RWPE2 (cell line): ENCODE measurements at places on chromosomes 6 and 20.
A peak's percentile ranks its signal among the peaks of the same experiment; 100 is the strongest.

GRCh38 chr6:43817192-43817591 is 47.2 kb downstream of the VEGFA start:
- no peak for DNase-seq
- H3K4me1 ChIP-seq, result no peaks in the 10 kb centered on the region
- H3K4me3 ChIP-seq, result no peak overlapping the region
- H3K36me3 ChIP-seq, result no peaks in the 10 kb centered on the region

DNA sequence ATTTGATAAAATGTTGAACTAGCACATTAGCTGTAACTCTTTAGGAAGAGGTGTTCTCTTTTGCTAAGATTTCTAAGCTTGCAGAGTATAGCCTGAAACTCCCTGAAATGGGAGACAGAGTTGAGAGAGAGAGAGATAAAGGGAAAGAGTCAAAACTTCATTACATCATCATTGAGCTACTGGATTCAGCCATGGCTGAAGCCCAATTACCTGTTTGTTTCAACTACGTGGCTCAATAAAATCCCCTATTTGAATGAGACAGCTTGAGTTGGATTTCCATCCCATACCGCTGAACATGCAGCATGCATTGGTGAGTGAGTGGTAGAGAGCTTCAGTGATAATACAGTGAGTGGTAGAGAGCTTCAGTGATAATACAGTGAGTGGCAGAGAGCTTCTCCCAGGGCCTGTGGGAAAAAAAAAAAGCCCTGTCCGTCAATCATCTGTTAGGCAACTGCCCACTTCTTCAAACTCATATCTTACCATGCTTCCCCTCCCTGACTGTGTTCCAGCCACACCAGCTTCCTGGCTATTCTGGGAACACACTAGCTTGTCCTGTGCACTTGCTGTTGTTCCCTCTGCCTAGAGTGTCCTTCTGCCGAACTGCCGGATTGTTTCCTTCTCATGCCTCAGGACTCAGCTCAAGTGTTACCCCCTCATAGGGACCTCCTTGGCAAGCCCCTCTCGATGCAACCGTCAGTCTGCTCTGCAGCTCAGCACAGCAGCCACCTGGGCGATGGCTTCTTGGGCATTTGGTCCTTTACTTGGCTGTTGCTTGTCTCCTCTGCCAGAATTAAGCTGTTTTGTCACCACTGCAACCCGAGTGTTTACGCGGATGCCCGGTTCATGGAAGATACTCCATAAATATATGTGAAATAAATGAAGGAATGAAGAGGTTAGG is 91.3 kb upstream of the EYA2 start:
- DNase-seq, result no peak
- no peaks in the 10 kb centered on the region for H3K4me1 ChIP-seq
- no peak overlapping the region for H3K4me3 ChIP-seq
- no peak overlapping the region for H3K27ac ChIP-seq

- H3K4me1 ChIP-seq, result peaks cover 28% of the 10 kb centered on the region
- no peaks in the 10 kb centered on the region for H3K36me3 ChIP-seq
- DNase-seq, result no peak
- H3K27me3 ChIP-seq, result no peaks in the 10 kb centered on the region
- H3K27ac ChIP-seq, result peak overlapping the region; percentile 60
These were observed 869.9 kb downstream of the KIF16B start for GRCh38 chr20:15703171-15703911.

- no peaks in the 10 kb centered on the region for H3K27me3 ChIP-seq
- H3K36me3 ChIP-seq, result 0 out of 2 replicates have a peak, but pooled peaks cover 6% of the 10 kb centered on the region
- peaks cover 22% of the 10 kb centered on the region for H3K4me1 ChIP-seq
These were observed 307.2 kb upstream of the THEMIS start for GRCh38 chr6:128208078-128208477.

- no peak overlapping the region for H3K4me3 ChIP-seq
- peaks cover 38% of the 10 kb centered on the region for H3K4me1 ChIP-seq
- no peaks in the 10 kb centered on the region for H3K27me3 ChIP-seq
These were observed 1.5 kb upstream of the MSH5 start for GRCh38 chr6:31737991-31738979.

GRCh38 chr20:5513975-5514516 is 197.3 kb upstream of the PROKR2 start:
- H3K27ac ChIP-seq, result no peak overlapping the region
- peak; percentile 11 for DNase-seq
- no peaks in the 10 kb centered on the region for H3K27me3 ChIP-seq
- no peak overlapping the region for H3K4me3 ChIP-seq

DNA sequence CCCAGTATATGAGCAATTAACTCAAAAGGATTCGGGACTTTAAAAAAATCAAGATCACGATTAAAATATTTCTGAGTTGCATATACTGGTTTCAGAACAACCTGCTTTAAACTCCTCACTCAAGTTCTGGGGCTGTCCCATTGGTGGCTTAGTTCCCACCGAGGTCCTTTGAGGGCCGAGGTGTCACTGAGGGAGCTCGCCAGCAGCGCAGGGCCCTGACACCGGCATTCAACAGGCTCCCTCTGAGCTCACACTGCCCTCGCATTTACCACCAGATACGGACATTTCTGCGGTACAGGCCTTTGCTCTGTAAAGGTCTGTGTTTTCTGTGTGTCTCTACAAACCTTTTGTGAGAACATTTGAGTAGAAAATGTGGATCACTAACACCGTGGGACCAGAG is 24.4 kb upstream of the BNIP5 start:
- DNase-seq, result no peak
- H3K36me3 ChIP-seq, result no peaks in the 10 kb centered on the region
- no peak overlapping the region for H3K27ac ChIP-seq

GRCh38 chr6:41222045-41222444 is 6.1 kb upstream of the TREML4 start:
- DNase-seq, result no peak
- peaks cover 13% of the 10 kb centered on the region for H3K27me3 ChIP-seq
- no peaks in the 10 kb centered on the region for H3K36me3 ChIP-seq
- no peaks in the 10 kb centered on the region for H3K4me1 ChIP-seq

DNA sequence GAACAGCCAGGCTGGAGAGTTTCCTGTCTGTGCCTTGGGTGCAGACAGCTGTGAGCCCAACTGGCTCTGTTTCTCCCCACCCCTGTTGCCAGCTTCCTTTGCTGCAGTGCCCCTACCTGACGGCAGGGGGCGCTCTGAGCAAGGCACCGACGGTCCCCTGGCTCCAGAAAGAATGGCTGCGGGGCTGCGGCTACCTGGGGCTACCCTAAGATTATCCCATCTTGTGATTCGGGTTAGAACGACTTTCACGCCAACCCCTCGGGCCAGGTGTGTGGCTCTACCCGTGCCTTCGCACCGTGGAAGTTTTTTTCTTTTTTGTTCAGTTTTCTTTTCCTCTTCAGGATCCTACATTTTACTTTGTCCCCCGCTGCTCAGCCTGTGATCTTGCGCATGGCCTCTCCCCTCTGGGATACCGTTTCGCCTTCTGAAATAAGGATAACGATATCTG is 33.4 kb upstream of the AAR2 start:
- no peaks in the 10 kb centered on the region for H3K4me1 ChIP-seq

DNA sequence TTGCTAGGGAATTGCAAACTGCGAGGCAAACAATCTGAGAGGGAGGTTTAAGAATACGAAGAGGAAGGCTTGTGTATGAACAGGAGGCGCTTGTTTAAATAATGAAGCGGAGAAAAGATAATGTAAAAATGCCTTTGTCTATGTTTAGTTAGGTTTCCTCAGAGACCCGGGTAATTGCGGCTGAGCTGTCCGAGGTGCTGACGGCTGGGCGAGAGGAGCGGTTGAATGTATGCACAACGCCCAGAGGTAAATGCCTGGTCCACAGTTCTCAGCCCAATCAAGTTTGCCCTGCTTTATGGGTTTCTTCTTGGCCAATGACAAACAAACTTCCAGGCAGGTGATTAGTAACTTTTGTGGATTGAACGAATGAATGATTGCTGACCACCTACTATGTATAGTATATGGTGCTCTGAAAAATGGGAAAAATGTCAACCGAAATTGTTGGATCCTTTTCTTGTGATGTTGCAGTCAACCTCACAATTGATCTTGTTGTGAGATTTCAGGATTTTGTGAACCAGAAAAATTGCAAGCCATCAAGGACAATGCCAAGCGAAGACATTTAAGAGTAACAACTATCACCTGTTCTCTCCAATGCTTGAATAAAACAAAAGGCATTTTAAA is 38.3 kb upstream of the SLC32A1 start:
- no peaks in the 10 kb centered on the region for H3K36me3 ChIP-seq
- no peak overlapping the region for H3K4me3 ChIP-seq
- DNase-seq, result no peak
- peaks cover 23% of the 10 kb centered on the region for H3K27me3 ChIP-seq

GRCh38 chr20:61636531-61637116 is 384.6 kb downstream of the CDH4 start:
- no peaks in the 10 kb centered on the region for H3K27me3 ChIP-seq
- H3K36me3 ChIP-seq, result no peaks in the 10 kb centered on the region
- H3K4me1 ChIP-seq, result peaks cover 17% of the 10 kb centered on the region
- H3K27ac ChIP-seq, result no peak overlapping the region
- no peak overlapping the region for H3K4me3 ChIP-seq

DNA sequence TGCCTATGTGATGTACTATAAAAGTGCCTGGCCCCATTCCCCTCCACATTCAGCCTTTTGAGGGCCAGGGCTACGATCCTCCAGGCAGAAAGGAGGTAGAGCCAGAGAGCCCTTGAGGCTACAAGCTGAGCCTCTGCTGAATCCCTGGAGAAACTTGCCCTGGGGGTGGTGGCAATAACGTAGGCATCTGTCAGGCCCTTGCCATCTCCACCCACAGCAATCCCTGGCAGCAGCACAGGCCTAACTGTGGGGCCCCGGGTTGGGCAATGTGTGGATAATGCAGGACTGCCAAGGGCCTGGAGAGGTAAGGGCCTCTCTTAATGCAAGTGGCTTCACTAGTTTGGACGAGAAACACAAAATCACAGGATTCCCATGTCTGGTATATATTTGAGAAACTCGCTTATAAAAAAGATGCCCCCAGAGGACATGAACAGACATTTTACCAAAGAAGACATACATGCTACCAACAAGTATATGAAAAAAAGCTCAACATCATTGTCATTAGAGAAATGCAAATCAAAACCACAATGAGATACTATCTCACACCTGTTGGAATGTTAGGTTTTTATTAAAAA is 99.0 kb downstream of the QRSL1 start:
- no peak overlapping the region for H3K27ac ChIP-seq
- no peaks in the 10 kb centered on the region for H3K27me3 ChIP-seq
- no peak overlapping the region for H3K4me3 ChIP-seq
- no peaks in the 10 kb centered on the region for H3K36me3 ChIP-seq

- H3K36me3 ChIP-seq, result no peaks in the 10 kb centered on the region; the same call in 1 of the 2 replicates
- H3K27me3 ChIP-seq, result no peaks in the 10 kb centered on the region
- peaks cover 5% of the 10 kb centered on the region for H3K4me1 ChIP-seq
- DNase-seq, result no peak
- H3K4me3 ChIP-seq, result no peak overlapping the region
These were observed 100.1 kb downstream of the MYB start for GRCh38 chr6:135281227-135281626.

- H3K27me3 ChIP-seq, result no peaks in the 10 kb centered on the region
- H3K4me3 ChIP-seq, result no peak overlapping the region
- H3K36me3 ChIP-seq, result no peaks in the 10 kb centered on the region
- no peak for DNase-seq
- no peak overlapping the region for H3K27ac ChIP-seq
These were observed 190.8 kb downstream of the MTFR2 start for GRCh38 chr6:136059308-136059707.

- DNase-seq, result no peak
- peaks cover 32% of the 10 kb centered on the region for H3K4me1 ChIP-seq
- H3K27ac ChIP-seq, result peak overlapping the region; percentile 81
These were observed 39.6 kb upstream of the PRELID3B start for GRCh38 chr20:59082077-59082740.

GRCh38 chr6:170025935-170026750 is 264.7 kb downstream of the DLL1 start:
- H3K4me1 ChIP-seq, result peaks cover 19% of the 10 kb centered on the region
- no peaks in the 10 kb centered on the region for H3K36me3 ChIP-seq

- H3K4me1 ChIP-seq, result peaks cover 17% of the 10 kb centered on the region
- no peaks in the 10 kb centered on the region for H3K27me3 ChIP-seq
- H3K36me3 ChIP-seq, result no peaks in the 10 kb centered on the region
These were observed 386.9 kb downstream of the CDH4 start for GRCh38 chr20:61638802-61639585.

- H3K4me3 ChIP-seq, result no peak overlapping the region
- no peaks in the 10 kb centered on the region for H3K36me3 ChIP-seq
- H3K4me1 ChIP-seq, result no peaks in the 10 kb centered on the region
- H3K27ac ChIP-seq, result no peak overlapping the region
- no peaks in the 10 kb centered on the region for H3K27me3 ChIP-seq
These were observed 109.5 kb upstream of the HSF2 start for GRCh38 chr6:122289762-122290539.

- H3K36me3 ChIP-seq, result peaks cover 77% of the 10 kb centered on the region
- peak overlapping the region; percentile 0 for H3K4me3 ChIP-seq
- peak; percentile 96 for DNase-seq
These were observed 8.7 kb downstream of the LAMA5 start for GRCh38 chr20:62358171-62359042.

GRCh38 chr6:116034327-116034726 is 26.4 kb downstream of the FRK start:
- H3K27me3 ChIP-seq, result no peaks in the 10 kb centered on the region
- H3K36me3 ChIP-seq, result no peaks in the 10 kb centered on the region
- H3K27ac ChIP-seq, result no peak overlapping the region
- H3K4me3 ChIP-seq, result no peak overlapping the region
- DNase-seq, result no peak
- H3K4me1 ChIP-seq, result peaks cover 5% of the 10 kb centered on the region

DNA sequence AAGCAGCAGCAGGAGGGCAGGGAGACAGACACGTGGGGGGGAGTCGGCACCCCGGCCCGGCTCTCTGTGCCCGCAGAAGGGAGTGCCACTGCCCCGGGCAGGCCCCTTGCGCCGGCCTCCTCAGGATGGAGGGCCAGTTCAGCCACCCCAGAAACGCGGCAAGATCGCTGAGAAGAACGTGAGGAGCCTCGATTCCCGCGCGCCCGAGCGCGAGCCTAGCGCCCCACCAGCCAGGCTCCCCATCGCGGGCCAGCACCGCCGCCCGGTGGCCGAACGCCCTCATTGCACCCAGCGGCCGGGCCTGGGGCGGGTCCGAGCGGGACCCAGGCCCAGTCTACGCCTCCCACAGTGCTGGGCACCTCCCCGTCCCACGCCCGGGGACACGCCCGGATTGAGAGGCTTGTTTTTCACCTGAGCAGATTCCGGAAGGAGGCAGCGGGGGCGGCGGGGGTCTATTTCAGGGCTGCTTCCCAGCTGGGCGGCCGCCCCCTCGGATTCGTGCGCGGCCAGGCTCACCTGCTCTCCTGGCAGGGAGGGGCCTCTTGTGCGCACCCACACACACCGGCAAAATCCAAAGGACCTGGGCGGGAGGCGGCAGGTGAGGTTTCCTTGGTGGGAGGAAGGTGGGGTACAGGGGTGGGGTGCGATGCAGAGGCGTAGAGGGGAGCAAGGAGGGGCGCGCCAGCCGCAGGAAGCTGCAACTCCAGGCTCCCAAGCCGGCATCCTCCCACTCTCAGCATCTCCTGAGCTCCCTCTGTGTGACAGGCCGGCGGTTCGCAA is 9.0 kb upstream of the GRM4 start:
- H3K4me1 ChIP-seq, result no peaks in the 10 kb centered on the region
- no peak overlapping the region for H3K27ac ChIP-seq
- peak; percentile 51 for DNase-seq
- peak overlapping the region; percentile 6 for H3K4me3 ChIP-seq
- H3K27me3 ChIP-seq, result peaks cover 12% of the 10 kb centered on the region
- no peaks in the 10 kb centered on the region for H3K36me3 ChIP-seq

GRCh38 chr20:51416532-51417249 is 125.8 kb downstream of the NFATC2 start:
- H3K4me1 ChIP-seq, result peaks cover 4% of the 10 kb centered on the region
- H3K27me3 ChIP-seq, result no peaks in the 10 kb centered on the region
- H3K36me3 ChIP-seq, result no peaks in the 10 kb centered on the region
- no peak overlapping the region for H3K27ac ChIP-seq
- DNase-seq, result no peak

GRCh38 chr6:165455488-165455887 is 146.1 kb upstream of the C6orf118 start:
- no peak overlapping the region for H3K4me3 ChIP-seq
- H3K36me3 ChIP-seq, result no peaks in the 10 kb centered on the region
- H3K4me1 ChIP-seq, result no peaks in the 10 kb centered on the region
- no peak for DNase-seq
- H3K27ac ChIP-seq, result no peak overlapping the region
